Activated CD4-positive, alpha-beta T cell treated with anti-CD3 and anti-CD28 coated beads for 4 hours (primary cell): ENCODE measurements at places on chromosomes 12 and 14.

DNA sequence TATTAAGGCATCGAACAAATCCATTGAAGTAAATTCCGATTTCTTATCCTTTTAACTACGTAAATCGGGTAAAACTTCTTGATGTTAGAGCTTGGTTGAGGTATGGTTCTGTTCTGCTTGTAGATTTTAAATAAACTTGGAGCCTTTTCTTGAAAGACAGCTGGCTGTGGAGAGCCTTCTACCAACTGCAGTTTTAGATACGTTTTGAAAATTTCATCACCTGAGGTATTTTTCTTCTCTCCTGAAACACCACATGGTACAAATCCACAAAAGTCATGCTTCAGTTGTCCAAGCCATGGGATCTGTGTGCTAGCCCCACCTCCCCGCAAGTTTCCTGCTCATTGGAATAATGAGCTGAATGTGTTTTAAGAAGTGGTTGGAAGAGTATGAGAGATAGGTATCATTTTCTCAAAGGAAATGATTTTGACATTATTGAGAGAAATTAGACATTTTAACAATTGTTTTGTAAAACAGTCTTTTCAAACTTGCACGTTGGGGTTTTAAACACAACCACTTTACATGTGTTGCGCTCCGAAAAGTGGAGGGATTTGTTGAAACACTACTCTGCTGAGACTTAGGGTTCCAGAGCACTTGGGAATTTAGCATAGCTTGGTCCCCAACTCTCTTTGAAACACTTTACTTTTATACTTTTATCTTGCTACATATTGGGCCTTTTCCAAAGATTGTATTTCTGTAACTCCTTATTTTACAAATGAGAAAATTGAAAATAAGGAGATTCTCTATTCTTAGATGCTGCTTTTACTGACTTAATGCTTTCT lies 1.4 kb downstream of the PPM1A start:
- no peak for DNase-seq

GRCh38 chr12:115828168-115828567 lies 449.3 kb downstream of the MED13L start:
- DNase-seq, result no peak

- DNase-seq, result no peak
Measured at GRCh38 chr12:50621399-50622300, 116.9 kb downstream of the DIP2B start.

GRCh38 chr14:44768935-44769334 lies 192.8 kb downstream of the KLHL28 start:
- DNase-seq, result no peak

- DNase-seq, result no peak
Measured at GRCh38 chr12:123102781-123103503, 47.9 kb downstream of the PITPNM2 start.

- no peak for DNase-seq
Measured at GRCh38 chr12:49563951-49564685, 3.8 kb downstream of the MCRS1 start.

DNA sequence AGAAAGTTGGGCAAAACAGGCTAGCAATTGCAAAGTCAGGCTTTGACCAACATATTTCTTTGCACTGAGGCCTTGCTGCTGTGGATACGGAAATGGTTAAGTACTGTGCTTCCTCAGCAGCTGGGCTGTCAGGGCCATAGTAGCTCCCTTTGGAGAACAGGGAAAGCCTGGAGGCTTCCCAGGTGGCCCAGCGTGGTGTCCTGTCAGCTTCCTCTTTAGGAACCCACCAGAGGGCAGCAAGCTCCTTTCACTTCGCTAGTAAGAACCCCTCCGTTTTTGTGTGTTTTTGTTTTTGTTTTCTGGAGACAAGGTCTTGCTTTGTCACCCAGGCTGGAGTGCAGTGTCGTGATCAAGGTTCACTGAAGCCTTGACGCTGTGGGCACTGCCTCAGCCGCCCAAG lies 1.7 kb upstream of the CFAP251 start:
- no peak for DNase-seq

DNA sequence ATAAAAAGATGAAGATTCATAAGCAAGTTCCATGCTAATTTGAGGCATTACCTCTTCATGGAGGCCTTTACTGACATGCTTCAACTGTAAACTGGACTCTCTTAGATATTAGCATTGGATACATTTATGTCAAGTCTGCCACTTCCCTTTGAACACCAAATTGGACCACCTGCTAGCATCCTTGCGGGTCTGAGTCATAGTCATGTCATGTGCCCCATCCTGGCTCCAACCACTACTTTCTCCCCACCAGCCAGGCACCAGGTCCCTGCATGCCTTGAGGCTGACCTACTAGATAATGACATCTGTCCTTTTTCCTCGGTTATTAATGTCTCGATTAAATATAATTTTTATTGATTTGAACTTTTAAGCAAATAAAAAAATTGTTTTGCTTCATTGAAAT lies 32.9 kb upstream of the EEA1 start:
- no peak for DNase-seq

- DNase-seq, result peak; percentile 19
Measured at GRCh38 chr12:10722905-10723746, at the start of gene YBX3. Gene YBX3 (minus strand): TSS chr12:10723323. CDS start chr12:10723111, 212 bp downstream.

- no peak for DNase-seq
Measured at GRCh38 chr14:89348722-89349121, 68.3 kb downstream of the FOXN3 start.

- no peak for DNase-seq
Measured at GRCh38 chr14:22164616-22165015, 424.4 kb downstream of the DAD1 start.

- no peak for DNase-seq
Measured at GRCh38 chr12:93980711-93981110, 167.7 kb upstream of the PLXNC1 start.

DNA sequence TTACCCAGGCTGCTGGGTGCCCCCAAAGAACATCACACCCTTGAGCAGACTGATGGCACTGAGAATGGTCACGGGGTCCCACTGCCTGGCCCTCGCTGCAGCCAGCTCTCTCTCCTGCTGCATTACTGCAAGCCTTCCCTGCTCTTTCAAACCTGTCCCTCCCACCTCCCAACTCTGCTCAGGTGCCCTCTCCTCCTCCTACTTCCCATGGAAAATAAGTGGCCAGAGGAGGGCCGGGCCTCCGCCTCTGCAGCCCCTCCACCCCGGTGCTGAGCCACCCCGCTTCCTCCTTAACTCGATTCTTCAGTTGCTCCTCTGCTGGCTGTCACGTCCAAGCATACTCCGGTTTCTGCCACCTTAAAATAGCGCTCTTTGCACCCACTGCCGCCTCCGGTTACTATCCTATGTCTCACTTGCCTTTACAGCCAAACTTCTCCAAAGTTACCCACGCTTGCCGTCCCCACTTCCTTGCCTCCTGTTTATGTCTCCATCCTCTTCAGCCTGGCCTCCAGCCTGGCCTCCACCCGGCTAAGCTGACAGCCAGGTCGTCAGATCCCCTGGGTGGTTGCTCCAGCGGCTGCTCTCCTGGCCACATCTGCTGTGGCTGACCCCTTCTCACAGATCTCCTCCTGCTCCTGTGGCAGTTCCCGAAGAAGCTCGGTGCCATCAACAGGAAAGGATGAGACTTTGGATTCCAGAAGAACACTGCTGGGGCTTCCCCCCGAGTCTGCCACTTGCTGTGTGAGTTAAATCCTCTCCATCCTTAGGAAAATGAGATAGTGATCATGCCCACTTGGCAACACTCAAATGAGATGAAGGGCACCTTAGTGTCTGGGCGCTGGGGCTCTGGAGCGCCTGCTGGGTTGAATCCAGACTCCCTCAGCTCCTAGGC lies 7.7 kb downstream of the SMIM41 start:
- no peak for DNase-seq

GRCh38 chr14:94054401-94054800 lies 26.6 kb downstream of the DDX24 start:
- DNase-seq, result no peak
